ENCODE measurements at places on chromosomes 1 and 21. TPM values are rescaled to one million over a fixed set of nuclear protein-coding genes. Genes with fewer than 3 reads are reported as not detected.
A peak's percentile ranks its signal among the peaks of the same experiment; 100 is the strongest.

DNA sequence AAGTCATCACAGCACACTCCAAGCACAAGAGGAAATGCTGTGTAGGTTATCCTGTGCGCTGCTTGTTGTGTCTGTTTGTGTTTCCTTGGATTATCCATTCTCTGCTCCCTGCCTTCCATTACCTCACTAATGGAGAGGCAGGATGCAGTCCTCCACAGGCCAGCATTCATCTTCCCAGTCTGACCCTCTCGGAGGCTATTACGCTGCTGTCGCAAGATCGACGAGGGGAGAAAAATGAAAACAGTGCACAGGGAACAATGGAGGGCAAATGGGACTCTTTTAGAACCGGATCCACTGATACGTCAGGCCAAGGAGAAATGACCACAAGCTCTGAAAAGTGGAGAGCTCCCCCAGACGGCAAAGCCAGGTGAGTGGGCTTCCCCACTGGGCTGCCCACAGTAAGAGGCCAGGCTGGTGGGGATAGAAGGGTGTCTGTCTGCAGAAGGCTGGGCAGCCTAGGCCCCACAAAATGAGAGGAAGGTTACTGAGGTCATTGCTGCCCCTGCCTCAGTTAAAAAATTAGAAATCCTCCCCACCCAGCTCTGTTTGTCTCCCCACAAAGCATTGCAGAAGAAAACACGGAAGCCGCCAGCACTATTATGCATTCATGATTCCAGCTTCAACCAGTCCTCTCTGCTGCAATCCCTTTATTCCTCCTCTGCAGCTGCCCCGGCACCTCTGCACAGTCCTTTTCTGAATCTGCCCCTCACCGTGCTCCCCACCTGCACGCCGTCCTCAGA lies 21.7 kb downstream of the LRRN2 start:
- H3K4me1 ChIP-seq: no peaks in the 10 kb centered on the region
- no peak for DNase-seq
- H3K4me3 ChIP-seq: no peak overlapping the region
- H3K27me3 ChIP-seq: no peaks in the 10 kb centered on the region
- H3K27ac ChIP-seq: no peak overlapping the region

GRCh38 chr1:93689521-93690223 lies 8.0 kb upstream of the BCAR3 start:
- no peak for DNase-seq
- no peak overlapping the region for H3K4me3 ChIP-seq
- no peaks in the 10 kb centered on the region for H3K4me1 ChIP-seq

CHRNB2 gene
- total RNA-seq: 0.16 TPM

GRCh38 chr1:24904731-24905354 lies 25.2 kb downstream of the RUNX3 start:
- H3K4me3 ChIP-seq: no peak overlapping the region
- H3K27ac ChIP-seq: no peak overlapping the region
- peaks cover 3% of the 10 kb centered on the region for H3K27me3 ChIP-seq
- DNase-seq: no peak
- no peaks in the 10 kb centered on the region for H3K4me1 ChIP-seq

DNA sequence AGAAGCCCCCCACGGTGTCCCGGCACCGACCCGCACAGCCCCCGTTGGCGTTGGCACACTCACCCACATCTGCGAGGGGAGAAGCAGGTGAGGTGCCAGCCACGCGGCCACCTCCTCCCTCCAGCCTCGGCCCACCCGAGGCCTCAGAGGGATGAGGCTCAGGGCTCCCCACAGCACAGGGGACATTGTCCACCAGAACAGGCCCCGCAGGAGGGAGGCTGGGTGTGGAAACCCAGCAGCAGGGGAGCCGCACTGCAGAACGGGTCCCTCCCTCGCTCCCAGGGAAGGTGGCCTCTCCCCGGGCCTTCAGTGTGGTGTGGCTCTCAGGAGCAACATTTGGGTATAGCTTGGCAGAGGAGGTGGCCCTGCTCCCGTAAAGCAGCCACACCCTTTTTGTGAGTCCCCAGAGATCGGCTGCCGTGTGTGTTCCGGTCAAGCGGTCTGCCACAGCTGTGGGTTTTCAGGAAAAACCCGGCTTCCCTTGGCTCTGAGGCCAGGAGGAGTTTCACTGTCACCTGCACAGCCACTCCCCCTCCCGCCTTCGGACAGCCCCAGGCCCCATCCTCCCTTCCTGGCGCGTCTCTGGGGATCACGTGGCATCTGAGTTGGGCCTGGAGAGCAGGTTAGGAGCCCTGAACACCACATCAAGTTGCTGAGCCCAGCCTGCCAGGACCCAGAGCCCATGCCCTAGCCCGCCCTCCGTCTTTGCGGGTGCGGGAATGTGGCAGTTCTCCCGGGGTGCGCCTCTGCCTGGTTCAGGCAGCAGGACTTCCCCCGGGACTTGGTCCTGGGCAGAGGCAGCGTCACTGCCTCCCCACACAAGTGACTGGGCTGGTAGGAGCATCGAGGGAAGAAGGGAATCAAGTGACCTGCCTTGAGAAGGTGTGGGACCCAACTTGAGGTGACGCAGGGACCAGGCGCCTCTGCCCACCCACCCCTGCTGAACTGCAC lies 64.0 kb downstream of the MEGF6 start:
- no peaks in the 10 kb centered on the region for H3K27me3 ChIP-seq
- DNase-seq: peak; percentile 90
- no peak overlapping the region for H3K4me3 ChIP-seq
- no peak overlapping the region for H3K27ac ChIP-seq
- H3K36me3 ChIP-seq: no peaks in the 10 kb centered on the region
- H3K4me1 ChIP-seq: peaks cover 13% of the 10 kb centered on the region

PLA2G2D gene
- total RNA-seq: not detected

DNA sequence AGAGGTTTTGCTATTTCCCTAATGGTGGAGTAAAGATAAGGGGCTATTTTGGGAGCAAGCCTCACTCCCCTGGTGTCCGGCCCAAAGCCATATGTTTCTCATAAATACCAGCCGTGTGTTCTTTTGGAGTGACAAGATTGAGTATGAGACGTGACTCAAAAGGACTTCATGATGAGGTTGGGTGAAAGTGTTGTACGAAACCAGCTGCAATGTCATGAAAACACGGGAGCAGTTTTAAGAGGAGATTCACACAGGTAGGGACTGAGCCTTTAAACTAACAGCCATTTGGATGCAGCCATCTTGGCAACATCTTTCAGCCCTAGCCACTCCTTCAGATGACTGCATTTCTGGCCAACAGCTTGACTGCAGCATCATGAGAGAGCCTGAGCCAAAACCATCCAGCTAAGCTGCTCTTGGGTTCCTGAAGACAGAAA lies 532.3 kb upstream of the USP24 start:
- H3K36me3 ChIP-seq: no peaks in the 10 kb centered on the region
- no peaks in the 10 kb centered on the region for H3K4me1 ChIP-seq
- no peaks in the 10 kb centered on the region for H3K27me3 ChIP-seq

GRCh38 chr1:41289196-41289595 lies 47.1 kb upstream of the SCMH1 start:
- no peaks in the 10 kb centered on the region for H3K4me1 ChIP-seq
- no peaks in the 10 kb centered on the region for H3K27me3 ChIP-seq
- DNase-seq: no peak
- H3K4me3 ChIP-seq: no peak overlapping the region
- no peak overlapping the region for H3K27ac ChIP-seq

- H3K4me1 ChIP-seq: no peaks in the 10 kb centered on the region
- no peaks in the 10 kb centered on the region for H3K27me3 ChIP-seq
- no peak overlapping the region for H3K27ac ChIP-seq
- no peaks in the 10 kb centered on the region for H3K36me3 ChIP-seq
Measured at GRCh38 chr1:38727684-38728584, 131.6 kb downstream of the RRAGC start.

C4BPA gene
- not detected for total RNA-seq

GRCh38 chr1:205706601-205707502 lies 26.5 kb upstream of the SLC45A3 start:
- H3K27me3 ChIP-seq: no peaks in the 10 kb centered on the region
- no peaks in the 10 kb centered on the region for H3K4me1 ChIP-seq
- DNase-seq: no peak

Measured in breast epithelium (tissue), 4 donors.